Urinary bladder (tissue), 4 donors: ENCODE measurements at places on chromosomes 6 and 20. TPM values are rescaled to one million over a fixed set of nuclear protein-coding genes. Genes with fewer than 3 reads are reported as not detected.

- no peak for DNase-seq
Observed at GRCh38 chr6:39342692-39343395, 20.3 kb upstream of the KCNK16 start.

Gene HLA-E
- polyA plus RNA-seq, result 564 TPM

Gene DNMT3B
- 1.0 TPM for polyA plus RNA-seq

Gene CRISP1
- not detected for polyA plus RNA-seq

Gene NMBR
- 0.15 TPM for polyA plus RNA-seq

DNA sequence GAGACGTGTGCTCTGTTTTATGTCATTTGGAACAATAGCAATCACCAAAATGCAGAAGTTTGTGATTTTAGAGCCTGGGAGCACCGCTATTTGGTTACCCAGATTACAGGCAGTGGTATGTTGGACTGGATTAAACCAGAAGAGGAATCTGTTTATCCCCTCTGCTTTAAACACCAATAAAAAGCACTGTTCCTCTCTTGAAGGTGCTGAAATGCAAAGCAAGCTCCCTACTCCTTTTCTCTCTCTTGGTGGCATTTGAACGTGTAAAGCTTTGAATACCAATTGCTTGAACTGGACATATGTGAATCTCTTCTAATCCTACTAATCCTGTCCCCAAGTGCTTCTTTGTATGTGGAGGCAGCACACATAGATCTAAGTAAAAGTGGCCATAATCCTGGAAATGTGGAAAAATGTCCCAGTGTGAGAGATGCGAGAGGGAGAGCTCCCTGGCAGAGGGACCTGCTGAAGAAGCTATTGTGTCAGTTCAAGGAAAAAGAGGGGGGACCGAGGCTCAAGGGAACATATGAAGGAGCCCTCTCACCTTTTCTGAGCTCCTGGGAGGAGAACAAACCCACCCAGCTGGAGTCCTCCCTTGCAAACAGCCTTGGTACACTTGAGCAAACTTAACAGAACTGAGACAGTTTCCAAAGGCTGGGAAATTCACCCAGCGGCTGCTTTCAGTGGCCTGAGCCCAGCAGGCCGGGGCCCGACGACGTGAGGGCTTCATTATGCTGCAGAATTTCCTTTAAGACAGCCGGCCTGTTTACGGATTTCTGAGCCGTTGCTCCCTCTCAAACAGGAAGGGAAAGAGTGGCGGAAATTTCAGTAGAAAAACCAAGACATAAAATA lies 18.8 kb upstream of the OLIG3 start:
- DNase-seq, result no peak

- DNase-seq, result no peak
Observed at GRCh38 chr20:59836767-59837166, 96.7 kb downstream of the SYCP2 start.

DNA sequence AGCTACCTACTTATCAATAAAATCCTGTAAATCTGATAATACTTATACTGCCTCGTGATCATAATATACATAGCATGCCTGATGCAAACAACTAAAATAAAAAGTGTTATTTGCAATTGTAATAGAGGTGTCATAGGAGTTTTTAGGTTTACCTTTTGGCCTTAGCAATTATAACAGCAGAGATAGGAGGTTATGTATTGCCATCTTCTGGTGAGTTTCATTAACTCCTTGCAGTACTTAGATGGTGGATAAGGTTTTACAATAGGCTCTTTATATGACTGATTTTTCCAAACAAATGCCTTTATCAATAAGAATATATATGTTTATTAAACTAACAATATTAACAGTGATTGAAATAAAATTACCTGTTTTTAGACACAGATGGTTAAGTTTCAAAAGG lies 27.8 kb upstream of the MYCT1 start:
- DNase-seq, result no peak

GRCh38 chr20:18090044-18090443 lies 32.3 kb upstream of the OVOL2 start:
- DNase-seq, result no peak

Gene NHLRC1
- polyA plus RNA-seq, result 2.4 TPM

Gene ESR1
- polyA plus RNA-seq, result 1.8 TPM
